ENCODE measurements at places on chromosomes 6 and 20.
A peak's percentile ranks its signal among the peaks of the same experiment; 100 is the strongest.

GRCh38 chr20:42309050-42309449, 690.9 kb upstream of the CHD6 start:
- DNase-seq, result no peak

DNA sequence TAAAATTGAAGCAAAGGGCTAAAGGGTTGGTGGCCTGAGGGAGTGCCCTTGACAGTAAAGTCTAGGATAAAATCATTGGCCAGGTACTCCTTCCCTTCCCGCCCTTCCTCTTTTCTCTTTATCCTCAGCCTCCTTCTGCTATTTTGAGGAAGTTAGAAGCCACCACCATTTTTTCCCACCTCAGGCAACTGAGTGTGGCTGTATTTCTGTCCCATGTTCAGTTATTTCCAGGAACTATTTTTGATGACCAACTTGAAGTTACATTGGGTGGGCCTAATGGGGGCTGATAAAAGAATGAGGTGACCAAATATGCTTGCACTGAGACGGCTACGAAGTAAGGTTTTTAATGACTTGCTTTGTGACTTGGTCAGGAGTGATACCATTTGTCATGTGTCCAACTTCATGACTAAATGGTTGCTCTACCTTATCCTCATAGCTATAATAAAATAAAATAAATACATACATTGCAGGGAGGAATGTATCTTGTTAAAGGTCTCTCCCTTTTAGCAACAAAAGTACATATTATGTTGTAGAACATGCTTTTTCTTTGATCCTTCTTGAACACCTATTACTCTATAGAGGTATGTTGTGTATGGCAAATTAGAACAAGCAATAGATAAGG, 12.0 kb downstream of the PTPN1 start:
- DNase-seq, result no peak

GRCh38 chr6:117733341-117733740, 58.1 kb downstream of the NUS1 start:
- no peak for DNase-seq

GRCh38 chr6:36314221-36315014, 22.3 kb downstream of the BNIP5 start:
- no peak for DNase-seq

DNA sequence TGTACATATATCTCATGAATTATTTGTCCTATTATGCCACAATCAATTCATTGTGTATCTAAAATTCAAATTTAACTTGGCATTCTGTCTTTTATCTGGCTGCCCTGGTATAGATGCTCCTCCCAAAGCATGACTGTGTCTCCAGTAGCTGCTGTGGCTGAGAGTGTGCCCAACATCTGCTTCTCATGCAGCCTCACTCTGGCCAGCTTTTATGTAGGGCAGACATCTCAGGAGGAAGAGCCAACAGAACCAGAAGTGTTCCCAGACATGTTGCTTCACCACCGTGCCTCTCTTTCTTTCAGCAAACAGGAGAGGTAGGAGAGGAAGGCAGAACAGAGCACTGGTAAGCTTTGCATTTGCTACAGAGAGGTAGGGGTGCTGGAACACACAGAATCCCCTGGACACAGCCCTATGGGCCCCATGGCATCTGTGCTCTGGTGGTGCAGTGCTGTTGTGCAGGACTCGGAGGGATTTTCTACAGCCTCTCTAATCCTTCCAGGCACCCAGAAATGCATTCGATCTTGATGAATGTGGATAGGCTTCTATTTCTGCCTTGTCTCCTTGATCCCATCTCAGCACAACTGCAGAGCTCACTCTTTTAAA, 637.1 kb downstream of the UTRN start:
- no peak for DNase-seq

DNA sequence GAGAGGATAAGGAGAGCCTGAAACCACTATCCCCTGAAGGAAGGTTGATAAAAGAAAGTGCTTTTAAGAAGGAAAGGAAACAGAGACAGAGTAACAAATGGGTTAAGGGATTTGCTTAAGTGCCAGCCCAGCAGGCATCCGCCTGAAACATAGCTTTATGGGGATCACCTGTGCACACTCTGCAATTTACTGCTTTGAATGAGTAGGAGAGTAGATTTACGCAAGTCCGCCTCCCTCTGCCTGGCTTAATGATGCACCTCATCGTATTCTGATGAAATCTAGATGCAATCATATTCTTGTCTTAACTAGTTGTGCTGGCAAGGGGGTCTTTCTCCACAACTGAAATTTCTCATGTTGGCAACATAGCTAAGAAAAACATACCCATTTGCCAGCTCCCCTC, 101.1 kb upstream of the ID4 start:
- no peak for DNase-seq

DNA sequence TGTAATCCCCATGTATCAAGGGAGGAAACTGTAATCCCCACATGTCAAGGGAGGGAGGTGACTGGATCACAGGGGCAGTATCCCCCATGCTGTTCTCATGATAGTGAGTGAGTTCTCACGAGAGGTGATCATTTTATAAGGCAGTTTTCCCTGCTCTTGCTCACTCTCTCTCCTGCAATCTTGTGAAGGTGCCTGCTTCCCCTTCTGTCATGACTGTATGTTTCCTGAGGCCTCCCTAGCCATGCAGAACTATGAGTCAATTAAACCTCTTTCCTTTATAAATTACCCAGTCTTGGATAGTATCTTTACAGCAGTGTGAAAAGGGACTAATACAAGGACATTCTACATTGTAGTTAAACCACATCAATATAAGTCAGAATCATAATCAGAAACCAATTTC, 112.4 kb downstream of the BTBD9 start:
- no peak for DNase-seq

DNA sequence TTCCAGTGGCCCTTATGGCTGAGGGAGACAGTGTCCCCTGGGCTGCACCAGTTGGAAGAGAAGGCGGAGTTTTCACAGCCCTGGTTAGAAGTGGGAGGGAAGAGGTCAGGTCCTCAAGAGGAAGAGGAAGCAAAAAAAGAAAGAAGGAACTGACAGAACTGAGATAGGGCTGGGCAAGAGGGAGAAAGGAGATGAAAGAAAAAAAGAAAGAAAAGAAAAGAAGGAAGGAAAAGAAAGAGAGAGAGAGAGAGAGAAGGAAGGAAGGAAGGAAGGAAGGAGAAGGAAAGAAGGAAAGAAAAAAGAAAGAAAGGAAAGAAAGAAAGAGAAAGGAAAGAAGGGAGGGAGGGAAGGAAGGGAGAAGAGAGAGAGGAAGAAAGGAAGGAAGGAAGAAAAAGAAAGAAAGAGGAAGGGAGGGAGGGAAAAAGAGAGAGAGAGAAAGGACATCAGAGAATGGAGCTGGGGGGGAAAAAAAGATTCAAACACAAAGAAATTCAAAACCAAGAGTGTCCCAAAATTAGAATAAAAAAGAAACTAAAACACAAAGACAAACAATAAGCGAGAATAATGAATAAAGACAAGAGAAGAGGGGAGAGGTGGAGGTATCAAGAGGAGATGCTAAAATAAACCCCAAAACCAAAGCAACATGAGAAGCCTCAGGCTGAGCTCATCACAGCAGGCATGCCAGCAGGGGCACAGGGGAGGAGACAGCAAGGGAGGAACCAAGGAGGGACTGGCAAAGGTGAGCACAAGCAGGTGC, 5.3 kb upstream of the FUCA2 start:
- no peak for DNase-seq

GRCh38 chr6:84764332-84765049, at the start of gene TBX18:
Gene TBX18 (minus strand): TSS chr6:84764598. CDS start chr6:84764181, 417 bp downstream.
- DNase-seq, result no peak

DNA sequence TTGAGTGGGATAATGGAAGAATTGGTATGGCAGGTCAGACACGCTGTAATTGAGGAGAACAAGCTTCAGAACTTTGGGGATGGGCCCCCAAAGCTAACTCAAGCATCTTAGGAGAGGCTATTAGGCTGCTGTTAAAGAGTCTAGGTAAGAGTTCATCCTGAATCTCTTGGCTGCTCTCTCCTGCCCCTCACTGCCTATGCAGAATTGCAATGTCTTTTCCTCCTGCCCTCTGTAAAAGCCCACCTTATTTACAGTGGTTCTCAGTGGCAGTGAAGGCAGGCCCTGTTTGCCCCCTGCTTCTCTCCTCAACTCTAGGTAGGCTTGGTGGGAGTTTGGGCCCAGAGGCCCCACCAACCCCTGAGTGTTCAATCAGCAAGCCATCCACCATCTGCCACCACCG, 55.0 kb downstream of the LYRM2 start:
- DNase-seq, result no peak

DNA sequence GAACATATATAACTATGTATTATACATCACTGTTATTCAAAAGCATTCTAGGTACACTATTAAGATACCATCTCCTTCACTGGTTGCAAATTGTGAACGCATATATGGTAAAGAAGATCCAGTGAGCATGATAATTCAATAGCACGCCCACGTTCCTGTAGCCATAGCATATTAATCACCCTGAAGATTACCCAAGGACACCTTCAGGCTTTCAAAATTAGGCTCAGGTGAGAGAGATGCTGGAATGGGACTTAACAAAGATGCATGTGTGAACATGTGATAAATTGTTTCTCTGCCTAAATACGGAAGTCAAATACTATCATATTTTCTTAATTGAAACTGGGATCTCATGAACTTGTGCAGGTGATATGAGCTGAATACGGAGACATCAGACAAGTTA, 303.5 kb downstream of the PTPRK start:
- no peak for DNase-seq

- DNase-seq, result no peak
Measured at GRCh38 chr20:46838011-46838410, 56.6 kb upstream of the EYA2 start.

GRCh38 chr6:64255000-64255399, 619.4 kb downstream of the PHF3 start:
- DNase-seq, result no peak

GRCh38 chr6:52840763-52841585, at the start of gene GSTA5:
Gene GSTA5 (minus strand): TSS chr6:52840813.
- no peak for DNase-seq

- no peak for DNase-seq
Measured at GRCh38 chr6:4848382-4849068, 72.3 kb downstream of the CDYL start.

- peak; percentile 16 for DNase-seq
Measured at GRCh38 chr6:90319044-90319443, 22.4 kb upstream of the BACH2 start.

DNA sequence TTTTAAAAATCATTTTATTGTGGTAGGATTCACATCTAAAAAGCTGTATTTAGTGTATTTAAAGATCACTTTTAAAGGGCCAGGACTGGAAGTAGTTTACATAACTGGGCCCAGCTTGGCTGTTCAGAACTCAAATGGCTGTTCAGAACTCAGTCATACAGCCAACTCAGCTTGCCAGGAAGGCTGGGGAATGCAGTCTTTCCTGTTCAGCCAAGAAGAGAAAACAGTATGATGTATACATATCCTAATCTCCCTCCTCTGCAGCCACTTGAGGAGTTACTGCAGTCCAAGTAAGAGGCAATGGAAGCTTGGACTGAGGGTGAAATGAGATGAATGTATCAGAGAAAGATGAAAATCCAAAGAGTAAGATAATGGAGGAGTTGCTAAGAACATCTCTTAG, 24.6 kb downstream of the DSTN start:
- no peak for DNase-seq

GRCh38 chr6:27448456-27448855, 24.4 kb downstream of the ZNF184 start:
- no peak for DNase-seq

- no peak for DNase-seq
Measured at GRCh38 chr20:41134362-41135186, 2.8 kb upstream of the PLCG1 start.

- DNase-seq, result no peak
Measured at GRCh38 chr20:58251979-58252591, 23.6 kb upstream of the ANKRD60 start.

GRCh38 chr6:34242252-34243130, 5.8 kb downstream of the HMGA1 start:
- DNase-seq, result no peak

- peak; percentile 27 for DNase-seq
Measured at GRCh38 chr6:14396826-14397517, 279.4 kb downstream of the CD83 start.

GRCh38 chr6:78910591-78911171, 43.3 kb downstream of the IRAK1BP1 start:
- peak; percentile 47 for DNase-seq

DNA sequence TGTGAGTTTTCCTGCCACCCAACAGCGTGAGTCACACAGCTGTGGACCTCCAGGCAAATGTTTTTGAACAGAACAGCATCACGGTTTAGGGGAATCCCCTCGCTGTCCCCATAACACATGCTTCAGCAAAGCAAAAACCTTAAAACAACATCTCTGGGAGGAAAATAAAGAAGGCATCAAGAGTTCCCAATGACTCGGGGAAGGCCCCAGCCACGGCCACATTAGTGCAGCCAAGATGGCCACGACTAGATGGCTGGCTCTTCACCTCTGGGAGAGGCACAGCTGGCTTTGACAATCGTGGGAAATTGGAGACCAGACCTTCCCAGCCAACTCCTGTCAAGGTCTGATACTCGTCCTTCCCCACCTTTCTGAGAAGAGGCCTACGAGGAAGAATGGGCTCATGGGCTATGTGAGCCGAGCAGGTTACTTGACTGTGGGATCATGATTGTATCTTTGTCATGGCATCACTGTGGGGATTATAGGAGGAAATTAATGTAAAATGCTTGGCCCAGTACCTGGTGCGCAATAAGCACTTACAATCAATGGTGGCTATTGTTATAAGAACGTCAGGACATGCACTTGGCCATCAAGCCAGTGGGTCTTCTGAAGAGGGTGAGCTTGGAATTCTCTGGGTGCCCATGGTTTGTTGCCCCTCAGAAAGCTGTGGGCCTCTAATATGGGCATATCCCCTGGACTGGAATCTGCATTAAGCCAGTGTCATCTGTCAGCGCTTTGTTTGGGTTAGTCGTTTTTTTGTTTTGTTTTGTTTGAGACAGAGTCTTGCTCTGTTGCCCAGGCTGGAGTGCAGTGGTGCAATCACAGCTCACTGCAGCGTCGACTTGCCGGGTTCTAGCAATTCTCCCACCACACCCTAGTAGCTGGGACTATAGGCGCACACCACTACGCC, 43.6 kb downstream of the FGD2 start:
- peak; percentile 80 for DNase-seq

All from activated naive CD8-positive, alpha-beta T cell treated with anti-CD3 and anti-CD28 coated beads for 36 hours (primary cell).